ENCODE measurements at places on chromosomes 7 and 10.

GRCh38 chr7:36019538-36019937 is 133.5 kb upstream of the EEPD1 start:
- DNase-seq: no peak

DNA sequence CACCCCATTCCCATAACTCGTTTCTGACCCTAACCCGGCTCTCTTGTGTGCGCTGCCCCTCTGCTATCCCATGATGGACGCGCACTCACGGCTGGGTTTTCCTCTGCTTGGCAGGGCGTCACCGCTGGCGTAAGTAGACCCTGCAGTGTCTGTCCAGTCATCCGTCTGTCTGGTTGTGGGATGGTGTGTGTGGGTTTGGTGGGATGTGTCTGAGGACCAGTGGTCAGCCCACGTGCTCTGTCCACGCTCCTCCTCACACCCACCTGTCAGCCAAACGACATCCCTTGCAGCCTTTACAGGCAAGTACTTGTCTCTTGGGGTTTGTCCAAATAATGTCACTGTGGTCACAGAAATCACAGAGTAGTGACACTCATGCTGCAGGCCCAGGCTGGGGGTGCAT is 20.8 kb downstream of the LDB3 start:
- DNase-seq: no peak

- DNase-seq: no peak
These were observed 224.2 kb upstream of the LYZL1 start for GRCh38 chr10:29064680-29065079.

DNA sequence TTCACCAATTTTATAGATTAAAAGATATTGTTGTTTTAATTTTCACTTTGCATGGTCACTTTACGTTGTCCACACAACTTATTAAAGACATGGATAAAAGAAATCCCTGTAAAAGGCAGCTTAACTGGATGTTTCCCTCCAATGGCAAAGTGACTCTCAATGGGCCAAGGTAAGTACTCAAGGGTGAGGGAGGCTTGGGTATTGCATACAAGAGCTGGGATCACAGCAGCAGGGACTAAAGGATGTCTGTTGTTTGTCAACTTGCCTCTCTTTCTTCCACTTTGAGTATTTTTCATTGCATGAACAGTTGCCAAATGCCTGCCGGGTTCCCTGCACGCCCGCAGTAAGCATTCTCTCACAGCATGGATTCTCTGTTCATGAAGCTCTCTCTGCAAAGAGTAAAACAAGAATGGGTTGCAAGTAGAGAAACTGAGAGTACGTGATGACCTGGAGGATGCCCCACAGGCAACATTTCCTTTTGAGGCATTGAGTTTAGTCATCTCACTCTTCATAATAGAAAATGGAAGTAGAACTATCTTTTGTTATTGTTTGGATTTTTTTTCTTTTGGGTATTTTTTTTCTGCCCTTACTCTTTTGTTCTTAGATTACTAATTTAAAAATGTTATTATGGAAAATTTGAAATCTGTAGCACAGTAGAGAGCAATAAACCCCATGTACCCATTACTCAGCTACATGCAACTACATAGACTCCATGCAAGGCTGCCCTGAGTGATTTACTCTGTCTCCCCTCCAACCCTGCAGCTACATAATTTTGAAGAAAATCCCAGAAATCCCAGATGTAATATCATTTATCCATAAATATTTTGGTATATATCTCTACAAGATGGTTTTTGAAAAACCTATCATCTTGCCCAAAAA is 26.3 kb downstream of the GPR141 start:
- DNase-seq: no peak

DNA sequence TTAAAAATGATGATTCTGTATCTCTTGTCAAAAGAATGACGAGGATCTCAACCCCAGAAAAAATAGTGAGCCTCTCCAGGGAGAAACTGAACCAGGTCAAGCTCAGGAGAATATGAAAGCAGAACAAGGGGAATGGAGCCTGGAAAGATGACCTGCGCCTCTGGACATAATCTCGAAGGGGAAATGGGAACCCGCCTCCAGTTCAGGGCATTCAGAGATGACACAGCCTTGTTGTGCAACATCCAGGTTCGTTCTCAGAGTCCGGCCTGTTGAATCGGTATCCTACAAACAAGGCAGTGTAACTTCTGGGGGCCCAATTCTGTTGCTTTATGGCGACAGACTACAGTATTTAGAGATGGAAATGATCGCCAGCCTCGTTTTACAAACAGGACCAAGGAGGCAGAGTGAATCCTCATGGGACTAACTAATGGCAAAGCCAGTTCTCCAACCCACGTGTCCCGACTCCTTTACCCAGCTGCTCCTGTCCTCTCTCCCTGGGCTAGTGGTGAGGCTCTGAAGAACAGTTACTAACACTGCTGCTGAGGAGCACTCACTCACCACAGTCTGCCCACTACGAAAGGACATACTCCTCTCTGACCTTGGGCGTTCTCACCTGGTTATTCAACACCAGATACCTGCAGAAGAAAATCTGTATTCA is 67.6 kb downstream of the JAZF1 start:
- DNase-seq: no peak

DNA sequence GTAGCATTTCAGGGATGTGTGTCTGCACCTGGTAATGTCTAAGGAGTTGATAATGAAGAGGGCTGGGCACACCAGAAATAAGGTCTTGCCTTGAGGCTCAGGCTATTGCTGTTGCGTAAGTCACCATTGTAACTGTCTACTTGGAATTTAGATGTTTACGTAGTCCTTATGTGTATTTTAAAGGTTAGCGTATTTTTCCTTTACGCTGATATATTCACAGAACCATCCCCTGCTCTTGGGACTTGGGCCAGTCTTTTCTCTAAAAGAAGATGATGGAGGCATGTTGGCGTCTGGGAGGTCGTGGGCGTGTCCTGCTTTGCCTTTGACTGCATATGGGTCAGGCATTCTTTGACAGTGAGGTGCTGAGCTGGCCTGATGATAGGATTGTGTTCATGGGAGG is 14.7 kb downstream of the WDR37 start:
- no peak for DNase-seq

GRCh38 chr7:129741743-129742213 is 130.3 kb downstream of the NRF1 start:
- DNase-seq: no peak

- DNase-seq: no peak
These were observed 169.3 kb downstream of the MAGI2 start for GRCh38 chr7:79284211-79284610.

DNA sequence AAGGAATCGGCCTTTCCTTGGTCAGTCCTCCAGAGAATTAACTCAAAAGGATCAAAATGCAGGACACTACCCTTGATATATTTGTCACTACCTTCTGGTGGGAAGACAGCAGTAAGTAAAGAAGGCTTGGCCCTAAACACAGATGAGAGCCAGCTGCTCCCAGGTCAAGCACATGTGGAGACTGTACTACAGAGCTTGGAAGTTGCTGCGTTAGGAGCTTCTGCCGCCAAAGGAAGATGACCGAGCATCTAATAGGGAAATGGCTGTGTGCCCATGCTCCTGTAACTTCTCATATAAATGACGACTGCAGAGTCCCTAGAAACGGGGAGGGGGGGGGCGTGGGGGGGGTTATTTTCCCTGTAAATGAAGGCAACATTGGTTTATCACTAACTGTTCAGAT is 59.0 kb downstream of the PODXL start:
- DNase-seq: no peak

DNA sequence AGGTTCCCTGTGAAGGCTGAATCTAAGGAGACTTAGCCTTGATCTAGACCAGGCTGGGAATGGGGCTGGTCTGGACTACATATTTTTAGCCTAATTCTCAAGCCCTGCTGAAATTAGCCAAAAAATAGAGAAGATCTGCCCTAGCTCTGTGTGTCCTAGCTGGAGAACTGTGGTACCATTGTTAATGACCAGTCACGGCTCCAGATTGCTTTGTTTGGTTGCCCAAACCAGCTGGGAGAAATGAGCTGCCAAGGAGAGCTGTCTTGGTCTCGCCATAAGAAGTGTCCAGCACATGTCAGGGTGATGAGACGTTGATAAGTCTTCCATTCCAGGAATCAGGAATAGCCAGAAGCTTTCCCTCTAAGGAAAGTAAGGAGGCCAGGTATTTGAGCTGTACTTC is 20.7 kb downstream of the GBX1 start:
- no peak for DNase-seq

- no peak for DNase-seq
These were observed 11.1 kb downstream of the MDFIC start for GRCh38 chr7:114932991-114933390.

DNA sequence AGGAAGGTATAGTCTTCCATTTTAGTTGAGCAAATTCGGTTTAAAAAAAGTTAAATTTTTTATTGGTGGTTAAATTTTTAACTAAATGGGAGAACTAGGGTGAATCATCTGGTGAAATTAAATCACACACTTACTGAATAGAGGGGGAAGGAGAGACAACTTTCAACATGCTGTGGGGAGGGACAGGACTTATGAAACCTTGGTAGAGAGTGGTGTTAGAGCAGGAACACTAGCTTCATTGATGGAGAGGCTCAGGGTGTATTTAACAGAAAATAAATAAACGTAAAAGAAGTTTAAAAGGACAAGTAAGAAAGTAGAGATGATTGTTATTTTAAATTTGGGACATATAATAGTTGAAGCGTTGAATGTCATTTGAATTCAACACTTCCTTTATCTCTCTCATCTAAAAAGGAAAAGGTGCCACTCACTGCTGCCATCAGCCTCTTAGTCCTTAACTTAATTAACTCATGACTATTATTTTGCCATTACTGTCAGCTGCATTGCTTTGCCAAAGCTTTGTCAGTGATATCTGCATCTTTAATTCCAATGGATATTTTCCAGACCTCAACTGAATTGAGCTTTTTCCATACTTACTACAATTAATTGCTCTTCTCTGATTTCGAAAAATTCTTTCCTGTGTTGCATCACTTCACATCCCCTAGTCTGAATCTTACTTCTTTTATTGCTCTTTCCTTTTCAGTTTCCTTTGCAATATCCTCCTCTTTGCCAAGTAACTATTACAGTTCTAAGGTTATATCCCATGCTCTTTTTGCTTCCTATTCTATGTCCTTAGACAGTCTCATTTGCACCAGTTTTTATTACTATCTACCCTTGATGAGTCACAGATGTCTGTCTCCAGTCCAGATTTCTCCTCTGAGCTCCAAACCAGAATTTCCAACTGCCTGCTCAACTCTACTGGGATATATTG is 71.7 kb downstream of the GNAT3 start:
- DNase-seq: peak; percentile 12

- DNase-seq: no peak
These were observed 83.7 kb downstream of the EPC1 start for GRCh38 chr10:32263300-32263699.

DNA sequence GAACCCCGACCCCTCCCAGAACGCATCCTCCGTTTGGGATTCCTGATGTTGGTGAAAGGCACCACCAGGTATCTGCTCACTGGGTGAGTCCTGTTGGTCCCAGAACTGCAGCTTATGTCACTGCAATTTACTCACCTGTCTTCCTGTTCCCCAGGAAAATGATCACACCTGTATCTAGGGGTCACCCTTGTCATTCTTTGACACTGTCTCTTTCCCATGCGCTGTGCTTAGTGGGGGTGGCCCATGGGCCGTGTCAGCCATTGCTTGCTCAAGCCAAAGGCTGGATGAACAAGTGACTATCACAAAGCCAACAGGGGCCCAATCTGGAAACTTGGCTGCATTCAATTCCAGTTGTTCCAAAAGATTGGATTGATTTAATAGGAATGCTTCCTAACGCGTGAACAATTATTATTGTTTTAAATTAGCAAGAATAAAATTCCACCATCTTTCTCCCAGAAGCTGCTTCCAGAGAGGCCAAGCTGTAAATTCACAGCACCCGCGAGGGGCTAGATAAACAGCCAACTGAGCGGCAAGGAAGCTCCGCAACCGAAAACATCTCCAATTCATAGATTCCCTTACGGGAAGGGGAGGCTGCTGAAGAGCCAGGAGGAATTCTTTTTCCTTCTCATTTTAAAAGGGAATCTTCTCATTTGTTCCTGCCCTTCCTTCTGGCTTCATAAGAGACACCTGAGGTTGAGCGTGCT is 134.8 kb upstream of the ZMIZ1 start:
- no peak for DNase-seq

DNA sequence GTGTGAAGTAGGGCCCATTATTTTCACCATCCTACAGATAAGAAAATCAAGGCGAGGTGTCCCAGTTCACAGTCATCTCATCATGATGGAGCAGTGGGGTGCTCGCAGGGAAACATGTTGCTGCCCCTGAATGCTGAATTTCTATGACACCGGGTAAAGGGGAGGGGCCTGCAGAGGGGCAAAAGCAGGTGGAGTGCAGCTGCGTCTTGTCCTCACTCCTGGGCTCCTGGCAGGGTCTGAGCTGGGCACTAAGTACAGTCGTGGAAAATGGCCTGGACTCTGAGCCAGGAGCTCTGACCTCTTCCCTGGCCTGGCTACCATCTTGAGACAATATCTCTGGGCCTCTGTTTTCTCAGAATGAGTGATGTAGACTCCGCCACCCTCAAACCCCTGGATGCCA is 253.1 kb upstream of the PITRM1 start:
- no peak for DNase-seq

DNA sequence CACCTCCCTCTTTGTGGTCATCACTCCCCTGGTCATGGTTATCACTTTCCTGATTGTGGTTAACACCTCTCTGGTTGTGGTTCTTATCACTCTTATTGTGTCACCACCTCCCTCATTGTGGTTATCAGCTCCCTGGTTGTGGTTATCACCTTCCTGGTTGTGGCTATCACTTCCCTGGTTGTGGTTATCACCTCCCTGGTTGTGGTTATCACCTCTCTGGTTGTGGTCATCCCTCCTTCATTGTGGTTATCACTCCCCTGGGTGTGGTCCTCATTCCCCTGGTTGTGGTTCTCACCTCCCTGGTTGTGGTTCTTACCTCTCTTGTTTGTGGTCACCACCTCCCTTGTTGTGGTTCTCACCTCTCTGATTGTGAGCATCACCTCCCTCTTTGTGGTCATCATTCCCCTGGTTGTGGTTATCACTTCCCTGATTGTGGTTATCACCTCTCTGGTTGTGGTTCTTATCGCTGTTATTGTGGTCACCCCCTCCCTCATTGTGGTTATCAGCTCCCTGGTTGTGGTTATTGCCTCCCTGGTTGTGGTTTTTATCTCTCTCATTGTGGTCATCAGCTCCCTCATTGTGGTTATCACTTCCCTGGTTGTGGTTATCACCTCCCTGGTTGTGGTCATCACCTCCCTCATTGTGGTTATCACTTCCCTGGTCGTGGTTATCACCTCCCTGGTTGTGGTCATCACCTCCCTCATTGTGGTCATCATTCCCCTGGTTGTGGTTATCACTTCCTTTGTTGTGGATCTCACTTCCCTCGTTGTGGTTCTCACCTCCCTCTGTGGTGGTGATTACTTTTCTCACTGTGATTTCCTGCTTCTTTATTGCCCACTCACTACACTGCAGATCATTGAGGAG is 106.7 kb downstream of the GPR26 start:
- no peak for DNase-seq

DNA sequence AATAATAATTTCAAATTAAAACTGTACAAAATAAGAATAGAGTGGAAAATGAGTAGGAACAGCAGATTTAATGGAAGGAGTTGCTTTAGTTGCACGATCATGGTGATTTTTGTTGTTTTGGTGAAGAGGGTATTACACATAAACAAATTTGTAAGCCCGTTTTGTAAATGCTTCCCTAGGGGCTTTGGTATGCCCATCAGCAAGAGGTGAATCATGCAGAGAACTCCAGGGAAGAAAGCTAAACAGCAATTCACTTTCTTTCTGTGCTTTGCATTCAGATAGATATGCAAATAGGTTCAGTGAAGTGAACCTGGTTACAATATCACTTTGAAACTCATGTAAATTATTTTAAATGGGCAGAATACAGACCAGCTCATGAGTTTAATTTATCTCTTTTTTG is 422.2 kb upstream of the MTPN start:
- no peak for DNase-seq

GRCh38 chr7:108308903-108309302 is 147.3 kb downstream of the NRCAM start:
- DNase-seq: no peak
